ENCODE measurements at places on chromosomes 5 and 9. TPM values are rescaled to one million over a fixed set of nuclear protein-coding genes. Genes with fewer than 3 reads are reported as not detected.

The MSMP gene
- total RNA-seq = not detected

The FBP2 gene
- not detected for total RNA-seq

The GABBR2 gene
- 1.2 TPM for total RNA-seq

The PHPT1 gene
- 111 TPM for total RNA-seq

The SRD5A1 gene
- 42.4 TPM for total RNA-seq

The GAPT gene
- total RNA-seq = not detected

The ZNF618 gene
- 28.5 TPM for total RNA-seq

The PFN3 gene
- total RNA-seq = not detected

The INSL4 gene
- not detected for total RNA-seq

The EXOSC3 gene
- total RNA-seq = 77.4 TPM

The FBLL1 gene
- total RNA-seq = 8.6 TPM

The MCTP1 gene
- total RNA-seq = 3.4 TPM

The INSL6 gene
- not detected for total RNA-seq

The PCDHA11 gene
- total RNA-seq = 6.9 TPM

The NEUROG1 gene
- not detected for total RNA-seq

The FSD1L gene
- total RNA-seq = 6.2 TPM

The GNA14 gene
- total RNA-seq = 3.2 TPM

All from H1 (cell line).